ENCODE measurements at places on chromosomes 3 and 15. TPM values are rescaled to one million over a fixed set of nuclear protein-coding genes. Genes with fewer than 3 reads are reported as not detected.

DNA sequence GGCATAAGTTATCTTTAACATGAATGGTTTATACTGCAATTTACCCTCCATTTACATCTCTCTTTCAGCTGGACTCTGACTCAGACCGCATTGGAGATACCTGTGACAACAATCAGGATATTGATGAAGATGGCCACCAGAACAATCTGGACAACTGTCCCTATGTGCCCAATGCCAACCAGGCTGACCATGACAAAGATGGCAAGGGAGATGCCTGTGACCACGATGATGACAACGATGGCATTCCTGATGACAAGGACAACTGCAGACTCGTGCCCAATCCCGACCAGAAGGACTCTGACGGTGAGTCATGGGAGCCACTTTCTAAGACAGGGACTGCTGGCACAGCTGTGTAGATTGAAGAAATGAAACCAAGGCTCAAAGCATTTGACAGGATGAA is 11.6 kb downstream of the THBS1 start:
- H3K27me3 ChIP-seq = no peaks in the 10 kb centered on the region
- H3K4me3 ChIP-seq = no peak overlapping the region
- H3K36me3 ChIP-seq = peaks cover 96% of the 10 kb centered on the region

GOLGA6L10 gene
- 1.3 TPM for total RNA-seq

DNA sequence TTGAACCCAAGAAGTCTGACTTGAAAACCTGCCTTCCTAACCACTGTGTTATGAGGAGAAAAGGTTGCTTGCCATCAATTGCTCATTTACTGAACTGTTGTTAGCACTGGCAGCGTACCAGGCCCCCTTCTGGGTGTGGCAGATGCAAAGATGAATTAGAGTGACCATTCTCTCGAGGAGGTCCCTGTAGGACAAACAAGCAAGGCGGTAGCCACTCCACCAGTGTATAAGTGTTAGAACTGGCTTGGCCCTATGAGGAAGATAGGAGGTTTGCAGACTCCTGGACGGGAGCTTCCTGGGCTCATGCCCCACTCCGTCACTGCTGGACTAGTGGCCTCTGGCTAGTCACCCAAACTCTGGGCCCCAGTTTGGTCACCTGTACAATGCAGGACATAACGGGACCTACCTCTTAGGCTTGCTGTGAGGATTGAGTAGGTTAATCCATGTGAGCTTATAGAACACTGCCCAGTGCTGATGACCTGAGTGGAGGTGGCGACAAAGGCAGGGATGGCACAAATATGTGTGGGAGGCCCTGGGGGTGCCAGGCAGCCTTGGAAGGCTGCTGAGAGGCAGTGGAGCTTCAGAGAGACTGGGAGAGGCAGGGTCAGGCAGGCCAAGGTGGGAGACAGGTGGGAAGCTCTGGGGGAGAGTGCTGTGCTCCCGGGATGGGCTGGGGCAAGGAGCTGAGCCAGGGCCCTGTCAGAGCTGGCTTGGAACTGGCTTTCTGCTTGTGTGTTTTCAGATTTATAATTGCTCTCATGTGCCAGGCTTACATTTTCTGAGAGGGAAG is 145.9 kb downstream of the DNAJB8 start:
- no peaks in the 10 kb centered on the region for H3K4me1 ChIP-seq
- H3K27ac ChIP-seq = no peak overlapping the region
- H3K27me3 ChIP-seq = no peaks in the 10 kb centered on the region
- H3K36me3 ChIP-seq = peaks cover 21% of the 10 kb centered on the region
- H3K4me3 ChIP-seq = no peak overlapping the region

DNA sequence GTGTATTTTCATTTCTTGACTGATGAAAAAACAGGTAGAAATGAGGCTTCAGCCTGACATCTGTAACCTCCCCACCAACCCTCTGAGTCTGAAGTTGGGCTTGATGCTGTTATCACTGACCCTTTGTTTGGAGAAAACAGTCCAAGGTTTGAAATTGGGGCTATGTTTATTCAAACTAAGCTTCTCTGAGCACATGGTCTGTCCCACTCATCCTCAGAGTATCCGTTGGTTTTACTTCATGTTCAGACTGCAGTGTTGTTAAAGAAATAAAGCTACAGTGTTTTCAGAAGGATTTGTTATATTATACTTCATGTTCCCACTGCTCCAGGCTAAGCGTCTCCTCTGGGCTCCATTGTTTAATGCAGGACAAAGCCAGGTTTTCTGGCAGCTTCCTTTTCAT is 6.0 kb downstream of the MAPKBP1 start:
- no peak overlapping the region for H3K4me3 ChIP-seq
- peak; percentile 75 for DNase-seq
- H3K27ac ChIP-seq = peak overlapping the region; percentile 95
- H3K27me3 ChIP-seq = no peaks in the 10 kb centered on the region

DNA sequence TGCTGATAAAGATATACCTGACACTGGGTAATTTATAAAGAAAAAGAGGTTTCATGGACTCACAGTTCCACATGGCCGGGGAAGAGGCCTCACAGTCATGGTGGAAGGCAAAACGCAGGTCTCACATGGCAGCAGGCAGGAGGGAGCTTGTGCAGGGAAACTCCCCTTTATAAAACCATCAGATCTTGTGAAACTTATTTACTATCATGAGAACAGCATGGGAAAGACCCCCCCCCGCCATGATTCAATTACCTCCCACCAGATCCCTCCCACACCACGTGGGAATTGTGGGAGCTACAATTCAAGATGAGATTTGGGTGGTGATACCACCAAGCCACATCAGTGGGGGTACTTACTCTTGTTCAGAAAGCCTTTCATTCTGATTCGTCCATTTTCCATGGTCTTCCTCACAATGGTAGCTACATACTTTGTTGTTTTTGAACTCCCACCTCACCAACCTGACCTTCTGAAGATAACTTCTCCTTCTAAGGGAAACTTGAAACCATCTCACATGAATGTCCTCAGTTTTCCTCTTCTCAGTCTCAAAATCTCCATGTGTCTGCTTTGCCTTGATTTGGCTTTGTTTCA is 275.6 kb upstream of the PROK2 start:
- H3K36me3 ChIP-seq = no peaks in the 10 kb centered on the region
- DNase-seq = no peak
- H3K27me3 ChIP-seq = no peaks in the 10 kb centered on the region
- H3K4me1 ChIP-seq = peaks cover 16% of the 10 kb centered on the region
- no peak overlapping the region for H3K4me3 ChIP-seq

TIGIT gene
- 0.33 TPM for total RNA-seq

DNA sequence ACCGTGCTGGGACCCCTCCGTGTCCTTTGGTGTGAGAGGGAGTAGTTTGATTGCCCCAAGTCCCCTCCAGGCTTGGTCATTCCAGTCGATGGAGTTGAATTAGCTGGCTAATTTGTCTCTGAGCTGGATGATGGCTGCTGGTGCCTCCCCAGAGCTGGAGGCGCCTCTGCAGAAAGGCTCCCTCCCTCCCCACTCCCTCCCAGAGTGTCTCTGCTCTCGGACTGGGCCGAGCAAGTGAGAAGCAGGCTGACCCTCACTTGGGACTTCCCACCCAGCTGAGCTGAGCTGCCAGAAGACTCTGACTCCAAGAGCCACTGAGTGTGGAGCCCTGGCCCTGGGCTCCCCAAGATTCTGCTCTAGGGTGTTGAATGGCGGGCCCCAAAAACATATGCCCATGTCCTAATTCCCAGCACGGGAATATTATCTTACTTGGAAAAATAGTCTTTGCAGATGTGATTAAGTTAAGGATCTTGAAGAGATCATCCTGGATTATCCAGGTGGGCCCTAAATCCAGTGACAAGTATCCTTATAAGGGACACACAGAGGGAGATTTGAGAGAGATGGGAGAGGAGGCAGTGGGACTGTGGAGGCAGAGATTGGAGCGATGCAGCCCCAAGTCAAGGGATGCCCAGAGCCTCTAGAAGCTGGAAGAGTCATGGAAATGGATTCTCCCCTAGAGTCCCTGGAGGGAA is 60.7 kb upstream of the TLE3 start:
- no peak overlapping the region for H3K27ac ChIP-seq
- no peak for DNase-seq
- H3K36me3 ChIP-seq = no peaks in the 10 kb centered on the region

DNA sequence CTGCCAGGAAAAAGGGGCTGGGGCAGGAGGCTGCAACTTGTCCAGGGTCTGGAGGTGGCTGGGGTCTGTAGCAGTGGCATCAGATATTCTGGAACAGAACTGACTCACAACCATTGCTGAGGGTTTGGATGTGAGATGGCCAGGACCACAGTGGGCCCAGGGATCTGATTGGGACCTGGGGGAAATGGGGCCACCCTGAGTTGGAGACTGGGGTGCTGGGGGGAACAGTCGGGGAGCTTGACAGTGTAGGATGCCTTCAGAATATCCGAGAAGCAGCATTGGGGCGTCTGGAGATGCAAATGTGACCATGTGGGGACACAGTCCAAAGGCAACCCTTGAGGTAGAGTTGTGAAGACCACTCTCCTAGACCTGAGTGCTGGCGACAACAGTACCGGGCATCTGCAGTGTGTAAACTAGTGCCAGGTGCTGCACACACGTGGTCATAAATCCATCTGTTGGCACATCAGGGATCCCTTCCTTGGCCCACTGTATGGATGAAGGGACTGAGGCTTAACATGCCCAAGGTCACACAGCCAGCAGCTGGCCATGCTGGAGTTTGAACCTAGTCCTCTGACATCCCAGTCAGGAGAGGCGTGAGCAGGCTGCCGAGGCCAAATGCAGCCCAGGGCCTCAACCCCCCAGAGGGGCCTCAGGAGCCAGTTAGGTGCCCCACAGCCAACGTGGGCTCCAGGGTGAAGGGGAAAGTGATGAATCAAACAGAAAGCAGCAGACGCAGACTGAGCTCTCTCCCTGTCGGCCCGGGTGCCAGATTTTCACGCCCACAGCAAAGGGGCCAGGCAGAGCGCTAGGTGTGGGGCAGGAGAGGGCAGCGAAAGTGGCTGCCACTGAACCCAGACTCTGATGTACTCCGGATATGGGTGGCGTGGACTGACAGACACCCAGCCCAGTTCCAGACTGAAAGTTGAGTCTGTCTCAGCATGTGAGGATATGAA is 18.8 kb downstream of the HEMK1 start:
- H3K4me1 ChIP-seq = peaks cover 41% of the 10 kb centered on the region
- H3K27ac ChIP-seq = no peak overlapping the region
- no peak overlapping the region for H3K4me3 ChIP-seq
- H3K27me3 ChIP-seq = no peaks in the 10 kb centered on the region
- no peak for DNase-seq
- H3K36me3 ChIP-seq = peaks cover 3% of the 10 kb centered on the region

DNA sequence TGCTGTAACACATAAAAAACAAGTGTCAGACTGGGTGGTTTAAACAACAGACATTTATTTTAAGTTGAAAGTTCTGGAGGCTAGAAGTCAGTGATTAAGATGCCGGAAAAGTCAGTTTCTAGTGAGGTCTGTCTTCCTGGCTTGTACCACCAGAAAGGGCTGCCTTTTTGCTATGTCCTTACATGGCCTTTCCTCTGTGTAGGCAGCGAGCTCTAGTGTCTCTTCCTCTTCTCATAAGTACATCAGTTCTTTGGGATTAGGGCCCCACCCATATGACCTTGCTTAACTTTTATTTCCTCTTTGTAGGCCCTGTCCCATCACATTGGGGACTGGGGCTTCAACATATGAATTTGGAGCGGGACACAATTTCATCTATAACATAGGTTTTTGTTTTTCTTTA is 128.0 kb downstream of the BBX start:
- no peaks in the 10 kb centered on the region for H3K27me3 ChIP-seq
- H3K27ac ChIP-seq = no peak overlapping the region
- no peak overlapping the region for H3K4me3 ChIP-seq
- no peak for DNase-seq

Data from esophagus muscularis mucosa (tissue), 4 donors.